ENCODE measurements at places on chromosomes 2 and 18.

GRCh38 chr2:88177556-88177955 lies 7.4 kb downstream of the THNSL2 start:
- DNase-seq = no peak

DNA sequence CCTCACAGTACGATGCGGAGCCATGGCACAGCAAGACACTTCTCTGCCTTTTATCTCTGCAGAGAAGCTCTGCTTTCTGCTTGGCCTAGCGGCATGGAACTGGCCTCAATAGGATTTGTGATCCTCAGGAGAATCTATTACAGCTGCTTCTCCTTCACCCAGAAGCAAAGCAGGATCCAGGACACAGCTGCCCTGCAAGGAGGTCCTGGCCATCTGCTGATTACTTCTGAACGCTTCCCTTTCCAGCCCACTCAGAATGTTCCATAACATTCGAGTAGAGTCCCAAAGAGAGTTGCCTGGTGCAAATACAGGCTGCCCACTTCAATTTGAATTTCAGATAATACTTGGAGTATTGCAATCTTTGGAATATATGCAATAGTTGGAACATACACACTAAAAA lies 29.2 kb upstream of the KCNS3 start:
- no peak for DNase-seq

DNA sequence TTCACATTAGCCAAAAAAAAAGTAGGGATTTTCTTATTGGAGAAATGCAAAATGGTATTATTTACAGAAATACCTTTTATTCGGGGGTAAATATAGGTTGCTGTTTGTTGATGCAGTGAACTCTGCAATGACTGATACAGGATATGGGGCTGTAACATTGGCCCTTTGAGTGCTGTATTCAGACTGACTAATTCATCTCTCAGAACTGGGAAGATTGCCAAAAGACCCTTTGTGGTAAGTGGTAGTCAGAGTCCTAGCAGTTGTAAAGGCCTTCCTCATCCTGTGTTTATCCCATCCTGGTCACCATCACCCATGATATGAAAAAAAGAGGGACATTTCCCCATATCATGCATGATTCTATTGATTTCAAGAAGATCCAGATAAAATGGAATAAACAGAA lies 14.0 kb upstream of the DCC start:
- DNase-seq = no peak

DNA sequence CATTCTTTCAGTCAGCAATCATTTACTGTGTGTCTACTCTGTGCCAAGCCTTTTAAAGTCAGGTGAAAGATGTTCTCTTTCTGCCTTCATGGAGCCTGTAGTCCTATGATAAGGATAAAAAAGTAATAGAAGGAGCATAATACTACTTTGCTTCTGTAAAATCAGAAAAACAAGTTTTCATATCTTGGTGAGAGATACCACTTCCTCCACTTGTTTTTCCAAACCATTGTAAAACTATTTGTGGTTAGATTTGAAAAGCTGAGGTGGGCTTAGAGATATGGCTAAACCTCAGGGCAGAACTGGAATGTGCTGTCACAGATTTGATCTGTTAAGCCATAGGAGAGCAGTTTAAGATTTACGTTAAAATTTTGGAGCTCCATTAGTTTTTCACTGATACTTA lies 104.7 kb upstream of the FAM117B start:
- no peak for DNase-seq

DNA sequence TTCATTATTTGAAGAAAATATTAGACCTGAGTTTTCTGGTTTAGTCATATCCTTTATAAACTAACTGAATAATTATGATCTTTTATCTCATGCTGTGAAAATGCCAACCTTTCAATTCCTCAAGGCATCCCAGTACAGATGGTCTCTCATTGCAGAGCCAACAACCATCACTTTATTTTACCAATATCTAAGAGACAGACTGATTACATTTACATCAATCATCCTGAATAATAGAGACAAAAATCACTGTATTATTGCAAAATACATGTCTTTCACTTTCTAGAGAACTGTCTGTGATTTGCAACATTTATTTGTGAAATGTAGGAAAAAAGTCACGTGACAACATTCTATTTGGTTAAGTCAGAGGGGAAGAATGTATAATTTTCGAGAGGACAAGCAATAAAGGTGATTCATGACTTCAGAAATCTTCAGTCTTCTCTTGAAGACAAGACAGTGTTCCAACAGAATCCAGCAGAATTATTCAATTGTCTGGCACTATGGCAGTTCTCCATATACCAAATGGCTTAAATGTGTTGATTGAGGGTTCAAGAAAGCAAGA lies 503.6 kb upstream of the SYT4 start:
- DNase-seq = no peak

- no peak for DNase-seq
These were observed 101.6 kb upstream of the XPO1 start for GRCh38 chr2:61639721-61640120.

DNA sequence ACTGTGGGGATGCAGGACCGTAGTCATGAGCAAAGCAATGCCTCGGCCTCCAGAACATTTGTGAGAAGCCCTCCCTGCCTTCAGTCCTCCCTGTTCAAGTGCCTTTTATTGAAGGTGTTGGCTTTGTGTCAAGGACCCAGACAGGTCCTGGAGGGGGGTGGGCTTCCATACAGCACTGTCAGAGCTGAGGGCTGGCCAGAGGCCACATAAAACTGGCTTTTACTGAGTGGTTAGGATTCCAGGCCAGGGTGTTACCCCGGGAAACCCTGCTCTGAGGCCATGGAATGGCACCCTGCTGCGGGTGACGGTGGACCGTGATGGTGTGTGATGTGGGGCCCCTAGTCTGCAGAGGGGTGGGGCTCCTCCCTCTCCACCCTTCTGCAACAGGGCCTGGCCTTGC lies 41.6 kb downstream of the TOGARAM2 start:
- no peak for DNase-seq

GRCh38 chr2:170930131-170930990 lies 1.3 kb downstream of the GORASP2 start:
- no peak for DNase-seq

DNA sequence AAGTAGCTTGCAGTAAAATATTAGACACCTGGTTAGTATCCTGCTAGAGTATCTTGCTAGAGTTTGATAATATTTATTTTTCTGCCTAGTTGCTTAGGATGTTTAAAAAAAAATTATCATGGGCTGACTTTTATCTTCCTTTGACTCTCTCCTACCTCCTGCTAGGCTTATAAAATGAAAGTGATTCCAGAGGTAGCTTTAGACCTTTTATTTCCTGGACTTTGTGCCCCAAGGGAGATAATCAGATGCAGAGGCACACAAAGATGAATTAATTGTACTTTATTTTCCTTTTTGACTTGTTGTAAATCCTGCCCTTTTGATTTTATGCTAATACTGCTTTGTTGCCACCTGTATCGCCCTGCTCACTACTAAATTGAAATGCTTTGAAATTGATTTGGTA lies 130.7 kb downstream of the WDSUB1 start:
- no peak for DNase-seq

GRCh38 chr2:74525717-74526648 lies at the start of gene DQX1:
TSS of gene DQX1 (minus strand) at chr2:74526231. CDS start at chr2:74525729, 502 bp downstream.
- DNase-seq = no peak

DNA sequence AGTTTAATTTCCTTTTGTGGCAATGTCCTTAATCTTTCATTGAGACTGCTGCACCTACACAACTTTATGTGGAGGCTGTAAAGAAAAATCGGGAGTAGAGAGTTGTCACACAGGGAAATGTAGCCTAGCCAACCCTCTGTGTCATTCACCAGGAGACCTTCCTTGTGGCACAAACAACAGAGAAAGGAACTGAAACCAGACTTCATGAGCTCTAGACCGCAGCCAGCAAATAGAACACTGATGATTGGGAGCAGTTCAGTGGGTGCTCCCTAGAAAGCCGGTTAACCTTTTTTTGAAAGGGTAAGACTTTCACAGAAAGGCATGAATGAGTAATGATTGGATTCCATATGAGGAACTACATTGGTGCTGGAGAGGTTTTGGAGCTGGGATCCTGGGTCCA lies 1752.4 kb upstream of the CELF4 start:
- no peak for DNase-seq

DNA sequence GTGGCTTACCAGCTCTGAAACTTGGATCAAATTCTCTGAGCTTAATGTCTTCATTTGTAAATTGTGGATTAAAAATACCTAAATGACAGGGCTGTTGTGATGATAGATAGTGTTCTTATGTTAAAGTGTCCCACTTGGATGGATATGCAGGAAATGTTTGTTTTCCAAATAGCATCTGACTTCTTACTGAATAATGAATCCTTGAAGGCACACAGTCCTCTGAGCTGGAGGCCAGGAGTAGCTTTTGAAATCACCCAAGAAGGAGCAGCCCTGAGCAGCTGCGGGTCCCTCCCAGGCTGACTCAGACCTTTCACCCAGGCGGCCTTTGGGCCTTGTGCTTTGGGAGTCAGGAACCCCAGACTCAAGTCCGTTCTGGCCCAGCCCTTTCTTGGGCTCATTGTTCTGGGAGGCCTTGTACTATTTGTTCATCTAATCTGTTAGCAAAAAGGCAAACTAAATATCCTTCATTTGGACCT lies 173.0 kb upstream of the GATA6 start:
- no peak for DNase-seq

- DNase-seq = no peak
These were observed 101.0 kb downstream of the BCL2L11 start for GRCh38 chr2:111221701-111222100.

- no peak for DNase-seq
These were observed 49.3 kb downstream of the CD8B2 start for GRCh38 chr2:106536490-106536889.

GRCh38 chr2:145344076-145344724 lies 824.3 kb upstream of the ZEB2 start:
- no peak for DNase-seq

- DNase-seq = no peak
These were observed 1082.3 kb upstream of the TMEFF2 start for GRCh38 chr2:193276988-193277387.

GRCh38 chr2:152198499-152198898 lies 22.9 kb upstream of the STAM2 start:
- no peak for DNase-seq

DNA sequence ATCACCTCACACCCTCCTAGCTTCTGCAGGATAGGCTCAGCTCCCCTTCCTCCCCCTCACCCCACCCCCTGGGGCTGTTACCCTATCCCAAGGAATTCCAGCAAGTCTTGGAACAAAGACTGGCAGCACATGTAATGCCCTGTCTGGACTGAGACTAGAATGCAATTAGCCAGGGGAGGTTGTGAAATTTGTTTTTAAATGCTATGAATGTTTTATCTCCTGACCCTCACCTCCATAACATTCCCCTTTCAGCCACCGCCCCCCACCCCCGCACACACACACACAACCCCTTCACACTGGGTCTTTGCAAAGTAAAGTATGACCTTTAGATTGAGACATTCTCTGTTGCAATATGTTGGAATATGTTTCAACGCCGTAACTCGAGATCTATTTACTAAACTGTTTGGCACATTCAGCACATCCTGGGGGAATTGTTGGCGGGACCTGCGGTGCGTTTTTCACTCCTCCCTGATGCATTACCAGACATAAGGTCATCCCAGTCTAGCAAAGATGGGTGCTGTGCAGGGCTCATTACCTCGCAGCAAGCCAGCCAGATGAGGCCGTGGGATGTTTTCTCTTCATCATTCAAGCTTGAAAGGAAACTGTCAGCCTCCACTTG lies 290.7 kb upstream of the SLC14A2 start:
- DNase-seq = no peak

DNA sequence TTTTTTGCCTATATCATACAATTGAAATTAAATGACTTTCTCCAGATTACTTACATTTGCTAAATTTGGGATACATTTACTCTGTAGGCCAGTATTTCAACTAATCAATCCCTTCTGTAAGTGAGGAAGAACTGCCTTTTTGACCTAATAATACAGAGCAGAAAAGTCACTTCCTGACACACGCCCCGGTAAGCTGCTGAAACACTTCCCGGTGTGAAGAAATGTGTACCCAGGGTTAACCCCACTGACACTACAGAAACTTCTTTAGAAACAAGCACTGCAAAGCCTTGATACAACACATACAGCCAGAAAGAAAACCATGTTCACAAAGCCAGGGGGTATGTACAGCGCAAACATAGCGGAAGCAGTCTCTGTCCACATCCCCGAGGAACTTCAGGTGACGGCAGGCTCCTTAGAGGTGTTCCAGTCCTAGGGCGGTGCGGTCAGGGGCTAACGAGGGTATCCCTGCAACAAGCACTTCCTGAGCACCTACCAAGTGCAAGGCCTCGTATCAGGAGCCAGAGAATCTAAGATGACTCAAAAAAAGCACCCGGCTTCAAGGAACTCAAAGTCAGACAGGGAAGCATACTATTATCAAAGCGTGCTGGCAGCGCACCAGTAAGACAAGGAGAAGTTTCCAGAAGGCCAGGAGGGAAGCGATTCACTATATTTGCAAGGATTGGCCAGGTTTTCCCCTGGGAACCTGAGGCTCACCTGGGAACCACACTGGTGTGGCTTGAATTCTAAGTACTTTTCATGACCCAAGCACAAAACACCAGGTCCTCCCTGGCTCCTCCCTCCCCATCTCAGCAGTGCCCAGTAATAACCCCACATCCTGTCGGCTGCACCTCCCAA lies 46.6 kb downstream of the ZNF516 start:
- no peak for DNase-seq

GRCh38 chr2:24785671-24786321 lies 7.4 kb downstream of the PTRHD1 start:
- no peak for DNase-seq

DNA sequence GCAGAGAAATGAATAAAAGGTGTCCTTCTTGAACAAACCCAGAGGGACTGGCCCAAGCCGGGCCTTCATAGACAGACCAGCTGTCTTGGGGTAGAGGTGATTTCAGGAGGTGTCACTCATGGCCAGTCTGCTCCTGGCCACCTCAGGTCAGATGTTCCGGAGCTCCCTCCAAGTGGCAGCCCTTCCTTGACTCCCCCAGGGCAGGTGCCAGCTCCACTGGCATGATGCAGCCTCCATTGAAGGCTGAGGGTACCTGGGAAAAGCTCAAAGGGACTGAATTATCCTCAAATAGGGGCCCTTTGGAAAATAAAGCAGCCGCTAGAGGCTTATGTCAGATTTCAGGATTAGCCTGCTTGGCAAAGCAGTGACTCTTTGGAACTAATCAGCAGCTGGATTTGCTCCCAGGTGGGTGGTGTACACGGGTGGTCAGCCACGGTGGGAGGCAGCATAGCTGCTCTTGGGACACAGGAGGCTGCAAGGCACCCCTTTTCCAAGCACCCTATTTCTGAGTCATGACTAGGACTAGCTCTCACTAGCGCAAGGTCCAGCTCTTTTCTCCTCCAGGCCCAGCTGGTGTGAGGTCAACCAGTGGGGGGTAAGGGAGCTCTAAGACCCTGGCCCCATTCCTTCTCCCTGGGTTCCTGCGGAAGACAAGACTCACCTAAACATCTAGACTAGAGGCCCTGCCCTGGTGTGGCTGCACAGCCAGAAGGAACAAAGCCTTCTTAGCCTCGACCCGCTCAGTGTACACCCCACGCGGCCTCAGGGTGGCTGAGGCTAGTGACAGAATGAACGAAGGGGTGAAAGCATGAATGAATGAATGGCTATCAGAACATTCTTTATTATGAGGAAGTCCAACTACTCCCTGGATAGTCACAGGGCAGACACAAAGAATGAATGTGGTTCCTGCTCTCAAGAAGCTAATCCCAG lies 29.3 kb downstream of the HS1BP3 start:
- DNase-seq = no peak

- peak; percentile 28 for DNase-seq
These were observed 16.1 kb upstream of the TTLL4 start for GRCh38 chr2:218694405-218695145.
